HS-5 (cell line): ENCODE measurements at places on chromosomes 1 and 21.
A peak's percentile ranks its signal among the peaks of the same experiment; 100 is the strongest.

- DNase-seq, result peak; percentile 56
These were observed 6.6 kb upstream of the AK4 start for GRCh38 chr1:65141394-65141793.

DNA sequence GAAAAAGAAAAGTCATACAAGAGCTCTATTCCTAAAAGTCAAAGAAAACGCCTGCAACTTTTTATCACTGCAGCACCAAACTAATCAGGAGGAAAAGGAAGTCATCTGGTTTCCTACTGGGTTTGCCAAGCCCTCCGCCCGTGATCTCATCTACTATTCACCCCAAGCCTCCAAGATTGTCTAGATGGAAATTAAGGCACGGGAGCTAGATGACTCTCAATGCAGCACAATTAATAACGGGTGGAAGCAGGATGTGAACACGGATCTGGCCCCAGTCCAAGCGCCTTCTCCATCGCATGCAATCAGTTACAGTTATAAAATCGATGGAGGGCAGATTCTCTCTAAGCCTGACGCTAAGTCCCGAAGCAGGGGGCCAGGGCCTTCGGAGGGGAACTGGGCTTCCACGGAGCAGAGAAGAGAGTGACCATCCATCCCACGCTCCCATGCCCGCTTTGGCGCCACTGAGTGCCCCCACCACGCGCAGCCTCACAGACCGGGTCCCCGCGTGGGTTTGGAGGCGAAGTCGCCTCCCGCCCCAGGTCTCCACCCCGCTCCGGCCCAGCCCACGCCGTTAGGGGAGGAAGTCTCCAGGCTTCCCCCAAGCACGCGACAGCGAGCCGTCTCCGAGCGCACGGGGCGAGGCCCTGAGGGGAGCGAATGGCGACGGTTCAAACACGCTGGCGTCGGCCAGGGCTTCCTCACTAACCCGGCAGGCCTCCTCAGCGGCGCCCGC is 1.8 kb downstream of the HSF2BP start:
- DNase-seq, result no peak

DNA sequence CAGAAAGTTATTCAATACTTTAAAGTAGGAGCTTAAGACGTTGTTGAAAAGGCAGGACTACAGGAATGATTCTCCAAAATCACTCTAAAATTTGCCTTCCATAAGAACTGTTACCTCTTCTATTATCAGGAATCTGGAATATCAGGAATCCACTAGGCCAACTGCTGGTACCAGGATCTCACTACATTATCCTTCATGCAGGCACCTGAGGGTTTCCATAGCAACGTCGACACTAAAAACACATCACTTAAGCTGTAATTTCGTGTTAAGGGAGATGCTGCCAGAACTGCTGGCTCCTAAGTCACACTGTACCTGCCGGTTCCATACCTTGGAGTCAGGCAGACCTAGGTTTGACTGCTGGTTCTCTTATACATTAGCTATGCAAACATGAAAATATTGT is 139.7 kb upstream of the C1orf87 start:
- DNase-seq, result no peak

GRCh38 chr1:227886993-227887696 is 60.6 kb downstream of the WNT9A start:
- DNase-seq, result no peak

GRCh38 chr1:64597113-64597512 is 127.2 kb downstream of the CACHD1 start:
- no peak for DNase-seq

DNA sequence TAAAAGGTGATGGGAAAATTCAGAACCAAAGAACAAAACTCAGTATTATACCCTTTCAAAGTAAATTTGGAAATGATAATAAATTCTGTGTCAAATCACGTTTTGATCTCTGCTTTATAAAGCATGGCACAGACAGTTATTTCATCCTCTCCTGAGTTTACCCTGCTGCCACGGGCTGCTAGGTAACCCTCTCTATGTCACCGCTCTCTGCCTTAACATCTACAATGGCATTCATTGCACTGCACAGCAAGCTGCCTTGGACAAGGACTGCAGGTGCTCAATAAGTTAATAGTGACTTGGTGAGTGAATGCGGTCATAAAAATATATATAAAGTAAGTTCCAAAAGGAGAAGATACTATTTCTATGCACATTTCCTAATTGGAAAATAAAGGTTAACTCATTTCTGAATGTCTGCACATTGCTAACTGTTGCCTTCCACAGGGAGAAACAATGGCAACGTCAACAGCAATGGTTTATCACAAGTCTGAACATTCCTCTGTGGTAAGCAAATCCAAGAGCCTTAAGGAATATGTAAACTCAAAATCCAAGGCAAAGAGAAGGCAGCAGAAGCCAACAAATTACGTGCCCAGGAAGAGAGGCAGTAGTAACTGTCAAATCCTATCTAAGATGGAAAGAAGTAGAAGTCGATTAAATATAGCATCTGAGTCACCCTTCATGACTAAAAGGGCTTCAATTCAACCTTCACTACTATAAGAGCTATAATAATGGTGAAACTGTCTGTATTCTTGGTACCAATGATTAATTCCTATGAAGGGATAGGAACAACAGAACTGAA is 19.4 kb downstream of the FYB2 start:
- DNase-seq, result no peak

GRCh38 chr1:198936371-198937083 is 297.7 kb downstream of the PTPRC start:
- DNase-seq, result no peak

DNA sequence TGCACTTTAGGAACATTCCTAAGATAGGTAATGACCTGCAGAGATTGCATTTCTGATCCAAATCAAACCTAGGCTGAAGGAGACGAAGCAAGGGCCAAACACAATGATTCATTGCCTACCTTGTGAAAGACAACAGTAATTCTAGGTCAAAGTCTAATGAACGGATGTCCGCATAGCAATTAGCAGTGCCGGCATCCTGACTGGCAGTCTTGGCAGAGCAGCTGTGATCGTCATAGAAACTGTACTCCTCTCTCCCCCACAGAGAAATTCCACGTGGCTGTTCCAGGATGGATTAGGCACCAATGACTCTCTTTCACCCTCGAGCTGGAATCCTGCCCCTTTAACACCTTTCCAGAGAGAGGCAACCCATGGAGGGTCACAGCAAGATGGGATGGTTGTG is 28.9 kb upstream of the VAV3 start:
- no peak for DNase-seq

DNA sequence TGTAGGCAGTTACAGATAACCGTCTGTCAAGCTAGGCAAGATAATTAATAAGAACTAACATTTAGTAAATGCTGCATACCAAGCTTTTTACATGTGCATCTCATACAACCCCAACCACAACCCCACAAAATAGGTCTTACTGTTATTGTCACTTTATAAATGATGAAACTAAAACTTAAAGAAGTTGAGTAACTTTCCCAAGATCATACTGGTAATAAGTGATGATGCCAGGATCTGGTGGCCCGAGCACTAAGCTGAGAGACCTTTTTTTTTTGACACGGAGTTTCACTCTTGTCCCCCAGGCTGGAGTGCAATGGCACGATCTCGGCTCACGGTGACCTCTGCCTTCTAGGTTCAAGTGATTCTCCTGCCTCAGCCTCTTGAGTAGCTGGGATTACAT is 1.8 kb downstream of the NCSTN start:
- no peak for DNase-seq

DNA sequence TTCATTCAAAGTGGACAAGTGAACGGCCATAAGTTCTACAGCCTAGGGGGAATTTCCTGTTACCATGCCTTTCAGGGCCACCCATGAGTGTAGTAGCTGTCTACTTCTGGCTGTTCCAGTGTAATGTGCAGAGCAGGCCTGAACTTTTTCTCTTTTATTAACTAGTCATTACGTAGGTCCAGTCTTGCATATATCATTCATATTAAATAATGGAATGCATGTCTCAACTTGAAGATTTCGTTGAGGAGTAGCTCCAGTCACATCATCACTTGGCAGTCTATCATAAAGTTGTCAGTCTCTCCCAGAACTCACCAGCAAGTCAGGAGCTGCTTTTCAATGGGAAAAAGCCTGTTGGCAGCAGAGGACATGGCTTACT is 12.0 kb upstream of the GIPC2 start:
- DNase-seq, result no peak

DNA sequence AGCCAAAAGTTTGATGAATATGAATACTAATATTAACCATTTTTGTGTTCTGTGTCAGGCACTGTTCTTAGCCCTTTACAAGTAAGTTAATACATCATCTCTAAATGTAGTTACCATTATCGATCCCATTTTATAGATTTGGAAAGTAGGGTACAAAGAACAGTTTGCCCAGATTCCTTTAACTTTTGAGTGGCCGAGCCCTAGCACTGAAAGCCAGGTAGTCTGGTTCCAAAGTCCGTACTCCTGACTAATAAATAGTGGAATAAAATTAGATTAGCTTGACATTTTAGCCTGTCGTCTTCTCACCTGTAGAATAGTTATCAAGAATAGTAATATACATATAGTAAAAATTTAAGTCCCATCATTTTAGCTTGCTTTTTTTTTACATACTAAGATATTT is 70.6 kb downstream of the PTBP2 start:
- no peak for DNase-seq

DNA sequence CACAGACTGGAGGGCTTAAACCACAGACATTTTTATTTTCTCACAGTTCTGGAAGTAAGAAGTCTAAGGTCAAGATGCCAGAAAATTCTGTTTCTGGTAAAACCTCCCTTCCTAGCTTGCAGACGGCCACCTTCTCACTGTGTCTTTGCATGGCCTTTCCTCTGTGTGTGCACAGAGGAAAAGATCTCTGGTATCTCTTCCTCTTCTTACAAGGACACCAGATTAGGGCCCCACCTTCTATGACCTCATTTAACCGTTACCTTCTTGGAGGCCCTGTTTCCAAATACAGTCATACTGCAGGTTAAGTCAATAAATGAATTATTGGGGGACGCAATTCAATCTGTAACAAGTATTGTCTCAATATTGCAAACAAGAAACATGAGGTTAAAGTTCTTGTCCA is 63.0 kb upstream of the PRDX6 start:
- DNase-seq, result no peak
